ENCODE measurements at places on chromosomes 4 and X.

GRCh38 chrX:40207626-40208025 lies 109.9 kb upstream of the BCOR start:
- DNase-seq, result peak; percentile 19

DNA sequence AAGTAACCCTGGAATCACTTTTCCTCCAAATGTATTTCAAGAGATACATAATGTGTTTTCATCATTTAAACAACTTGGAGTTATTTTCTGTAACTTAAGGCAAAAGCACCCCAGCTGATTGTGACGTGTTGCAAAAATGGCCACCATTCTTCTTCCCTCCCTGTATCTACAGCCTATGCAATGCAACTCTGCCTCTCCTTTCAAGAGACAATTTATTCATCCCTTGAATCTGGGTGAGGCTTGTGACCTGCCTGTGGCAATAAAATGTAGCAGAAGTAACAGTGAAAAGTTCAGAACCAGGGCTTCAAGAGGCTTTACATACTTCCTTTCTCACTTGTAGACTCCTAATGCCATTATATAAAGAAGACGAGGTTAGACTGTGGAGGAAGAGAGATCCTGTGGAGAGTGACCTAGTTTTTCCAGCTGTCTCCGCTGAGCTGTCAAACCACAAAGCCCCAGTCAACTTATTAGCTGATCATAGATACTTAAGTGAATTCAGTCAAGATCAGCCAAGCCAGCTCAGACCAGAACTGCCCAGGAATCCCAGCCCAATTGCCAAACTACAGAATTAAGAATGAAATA lies 81.0 kb upstream of the KLF3 start:
- peak; percentile 20 for DNase-seq

DNA sequence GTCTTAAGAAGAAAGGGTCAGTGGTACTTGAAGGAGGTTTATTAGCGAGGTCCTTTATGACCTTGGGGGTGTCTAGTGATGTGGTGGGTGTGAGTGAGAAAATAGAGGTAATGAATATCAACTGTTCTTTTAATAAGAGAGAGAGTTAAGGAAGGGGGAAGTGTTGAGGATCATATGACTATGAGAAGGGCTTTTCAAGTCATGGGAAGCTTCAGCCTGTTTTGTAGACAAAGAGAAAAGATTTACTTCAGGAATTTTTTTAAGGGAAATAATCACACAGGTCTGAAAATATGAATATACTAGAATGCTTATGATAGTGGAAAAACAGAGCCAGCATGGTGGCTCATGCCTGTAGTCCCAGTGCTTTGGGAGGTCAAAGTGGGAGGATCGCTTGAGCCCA lies 41.3 kb upstream of the MTMR1 start:
- no peak for DNase-seq

DNA sequence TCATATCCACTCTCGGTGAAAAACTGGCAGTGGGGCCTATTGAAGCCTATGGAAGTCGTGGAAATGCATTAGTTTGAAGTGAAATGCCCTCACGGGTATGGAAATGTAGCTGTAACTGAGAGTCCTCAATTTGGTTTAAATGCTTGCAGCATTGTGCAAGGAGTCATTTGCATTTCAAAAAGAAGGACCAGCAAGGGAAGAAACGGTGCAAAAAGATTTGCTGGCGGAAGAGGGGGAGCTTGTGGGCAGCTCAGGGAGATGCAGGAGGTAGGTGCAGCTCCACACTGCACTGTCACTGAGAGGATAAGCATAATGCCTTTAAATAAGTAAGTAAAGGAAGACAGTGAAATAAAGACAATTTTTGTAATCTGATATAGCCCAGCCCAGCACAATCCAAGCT lies 400.4 kb upstream of the DIPK2B start:
- no peak for DNase-seq

- DNase-seq, result no peak
These were observed 161.2 kb downstream of the STK32B start for GRCh38 chr4:5212255-5213013.

DNA sequence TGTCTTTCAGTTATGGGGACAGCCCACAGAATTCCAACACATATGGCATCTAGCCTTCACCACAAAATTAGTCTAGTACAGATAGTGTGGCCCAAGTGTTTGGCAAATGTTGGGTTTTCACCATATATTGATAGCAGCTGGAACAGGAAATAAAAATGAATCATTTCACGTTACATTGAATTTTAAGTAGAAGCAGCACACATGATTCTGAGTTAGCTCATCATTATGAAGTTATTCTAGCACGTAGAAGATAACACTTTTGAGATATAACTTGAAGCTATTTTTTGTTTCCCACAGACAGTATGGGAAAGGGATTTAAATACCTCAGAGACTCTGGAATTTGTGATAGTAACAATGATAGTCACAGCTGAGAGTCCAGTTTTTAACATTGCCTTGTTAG lies 118.7 kb downstream of the FAT4 start:
- DNase-seq, result no peak

GRCh38 chr4:127203562-127204200 lies 429.1 kb upstream of the INTU start:
- no peak for DNase-seq

DNA sequence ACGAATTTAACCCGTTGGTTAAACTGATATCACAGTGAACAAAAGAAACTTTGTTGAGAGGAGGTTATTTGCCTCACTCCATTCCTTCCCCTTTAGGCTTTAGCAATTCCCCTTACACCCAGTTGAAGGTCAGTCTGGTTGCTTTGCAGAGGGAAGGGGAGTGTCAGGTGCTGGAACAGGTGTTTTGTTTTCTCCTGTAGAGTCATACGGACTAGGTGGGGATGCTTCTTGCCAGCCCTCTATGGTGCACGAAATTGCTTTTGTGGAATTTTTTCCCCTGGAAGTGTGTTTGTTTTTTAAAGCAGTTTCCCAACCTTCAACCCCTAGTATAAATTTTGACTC lies 33.1 kb downstream of the DLG3 start:
- no peak for DNase-seq

DNA sequence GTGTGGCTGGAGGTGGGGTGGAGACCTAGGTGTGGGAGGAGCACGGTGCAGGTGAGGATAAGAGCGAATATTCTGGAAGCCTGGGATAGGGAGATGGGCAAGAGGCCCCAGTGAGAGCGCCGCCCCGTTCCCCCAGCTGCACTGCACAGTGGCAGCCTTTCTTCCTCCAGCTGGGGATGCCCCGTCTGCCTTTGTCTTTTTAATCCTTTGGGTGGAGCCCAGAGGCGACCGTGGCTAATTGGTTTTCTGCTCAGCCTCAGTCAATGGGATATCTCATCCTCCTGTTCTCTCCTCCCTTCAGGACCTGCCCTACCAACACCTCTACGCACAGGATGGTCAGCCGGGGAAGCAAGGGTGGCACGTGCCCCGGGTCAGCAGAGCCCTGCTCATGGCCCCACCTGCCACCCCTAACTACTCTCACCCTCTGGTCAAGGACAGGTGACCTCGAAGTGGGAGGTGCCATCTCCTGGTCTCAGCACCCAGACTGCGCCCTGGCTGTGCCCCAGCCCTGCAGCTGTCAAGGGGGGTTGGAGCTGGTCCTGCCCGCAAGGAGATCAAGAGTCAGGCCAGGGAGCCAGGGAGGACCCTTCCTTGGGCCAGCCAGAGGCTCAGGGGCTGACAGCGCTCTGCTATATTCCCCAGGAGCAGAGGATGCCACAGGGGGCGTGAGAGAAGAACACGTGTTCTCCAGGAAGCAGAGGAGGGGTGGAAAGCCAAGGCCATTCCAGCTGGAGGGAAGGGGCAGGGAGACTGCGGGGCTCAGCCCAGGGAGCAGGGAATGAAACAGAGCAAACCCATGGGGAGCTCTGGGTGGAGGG lies 64.0 kb downstream of the ADRA2C start:
- DNase-seq, result no peak

DNA sequence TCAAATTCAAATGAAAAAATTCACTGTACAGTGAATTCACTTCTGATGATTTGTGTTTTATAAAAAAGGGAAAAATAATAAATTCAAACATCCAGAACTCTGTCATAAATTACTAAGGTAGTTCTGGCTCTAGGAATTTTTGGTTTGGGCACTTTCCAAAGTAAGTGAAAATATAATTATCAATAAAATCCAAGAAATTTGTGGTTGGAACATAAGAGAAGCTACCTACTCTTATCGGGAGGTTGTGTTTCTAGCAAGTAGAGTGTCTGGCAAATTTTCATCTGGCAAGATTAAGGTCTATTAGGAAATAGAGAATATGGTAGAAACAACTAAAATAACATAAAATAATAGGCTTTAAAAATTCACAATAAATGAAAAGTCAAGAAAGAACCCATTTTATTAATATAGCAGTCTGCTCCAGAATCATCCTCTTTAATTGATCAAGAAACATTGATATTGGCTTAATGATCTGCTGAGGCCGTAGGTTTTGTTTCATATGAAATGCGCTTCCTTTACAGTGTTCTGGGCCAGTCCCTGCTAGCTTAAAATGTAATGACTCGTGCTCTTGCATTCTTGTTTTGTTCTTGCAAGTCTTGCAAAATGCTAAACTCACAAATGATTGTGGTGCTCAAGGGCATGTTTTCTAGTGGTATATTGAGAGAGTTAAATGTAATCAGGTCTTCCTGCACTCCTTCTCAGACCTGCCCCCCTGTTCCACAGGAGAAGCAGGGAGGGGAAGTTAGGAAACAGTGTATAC lies 331.4 kb downstream of the RAPGEF2 start:
- no peak for DNase-seq

GRCh38 chrX:106481341-106481740 lies 130.4 kb upstream of the RADX start:
- DNase-seq, result no peak

- no peak for DNase-seq
These were observed 141.0 kb downstream of the NSUN7 start for GRCh38 chr4:40890764-40891163.

- no peak for DNase-seq
These were observed at the start of gene TLR7 for GRCh38 chrX:12866451-12867377. TSS of gene TLR7 (plus strand) at chrX:12867072. CDS start at chrX:12867579, 507 bp downstream.

- DNase-seq, result no peak
These were observed 19.6 kb upstream of the IQCM start for GRCh38 chr4:149835280-149835679.

DNA sequence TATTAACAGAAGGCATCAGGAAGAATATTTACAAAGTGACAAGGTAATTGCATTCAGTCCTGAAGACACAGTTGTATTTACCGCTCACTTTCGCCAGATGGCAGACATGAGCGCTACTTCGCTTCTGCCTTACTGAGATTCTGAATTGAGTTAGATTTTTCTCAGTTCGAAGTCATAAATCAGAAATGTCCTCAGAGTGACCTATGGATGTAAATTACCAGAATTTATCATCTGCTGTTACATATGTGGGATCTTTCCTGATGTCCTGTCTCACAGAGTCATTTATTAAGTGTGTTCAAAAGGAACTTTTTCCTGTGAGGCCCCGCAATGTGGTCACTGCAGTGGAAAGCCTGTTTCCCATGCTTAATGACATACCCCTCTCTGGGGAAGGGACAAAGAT lies 97.3 kb upstream of the DCLK2 start:
- DNase-seq, result no peak

- no peak for DNase-seq
These were observed at the start of gene CRMP1 for GRCh38 chr4:5893004-5893580. TSS of gene CRMP1 (minus strand) at chr4:5893086. CDS start at chr4:5892969, 117 bp downstream.

GRCh38 chrX:45137531-45137930 lies 63.1 kb downstream of the DIPK2B start:
- DNase-seq, result no peak

GRCh38 chrX:67574696-67575095 lies 30.9 kb downstream of the AR start:
- DNase-seq, result no peak
